ENCODE measurements at places on chromosomes 13 and 19.

DNA sequence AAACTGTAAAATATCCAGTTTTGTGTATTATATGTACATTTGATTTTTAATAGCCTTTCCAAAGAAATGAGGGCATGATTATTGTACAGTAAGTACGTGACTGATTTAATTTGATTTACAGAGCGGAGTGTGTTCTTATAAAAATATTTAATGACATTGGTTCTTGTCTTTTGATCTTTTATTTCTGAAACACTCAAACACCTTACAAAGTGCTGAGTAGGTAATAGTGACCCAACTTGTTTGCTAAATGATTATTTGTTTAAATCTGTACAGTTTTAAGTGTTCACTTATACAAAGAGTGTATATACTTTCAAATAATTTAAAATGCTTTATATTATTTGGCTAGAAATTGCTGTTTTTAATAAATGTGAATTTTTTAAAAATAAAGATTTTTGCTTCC lies 71.5 kb downstream of the COG3 start:
- no peak for DNase-seq

- DNase-seq, result peak; percentile 79
These were observed 10.0 kb downstream of the ARHGAP45 start for GRCh38 chr19:1076951-1077350.

GRCh38 chr19:35167251-35168119 lies 12.9 kb downstream of the FXYD5 start:
- DNase-seq, result no peak

DNA sequence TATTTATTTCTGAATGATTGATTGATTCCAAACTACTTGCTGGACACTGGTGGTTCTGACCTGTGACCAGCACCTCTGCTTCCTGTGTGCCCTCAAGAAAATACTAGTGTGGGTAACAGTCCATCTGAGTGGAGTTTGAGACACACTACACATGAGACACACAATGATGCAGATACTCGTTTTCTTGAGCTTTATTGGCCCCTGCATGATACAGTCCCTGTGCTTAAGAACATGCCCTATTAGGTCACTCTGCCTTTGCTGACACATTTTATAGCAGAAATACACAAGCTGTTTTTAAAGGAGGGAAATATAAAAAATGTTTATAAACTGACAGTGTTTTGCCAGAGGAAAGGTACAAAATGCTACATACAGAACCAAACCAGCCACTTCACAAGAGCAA lies 126.9 kb downstream of the STK24 start:
- no peak for DNase-seq

DNA sequence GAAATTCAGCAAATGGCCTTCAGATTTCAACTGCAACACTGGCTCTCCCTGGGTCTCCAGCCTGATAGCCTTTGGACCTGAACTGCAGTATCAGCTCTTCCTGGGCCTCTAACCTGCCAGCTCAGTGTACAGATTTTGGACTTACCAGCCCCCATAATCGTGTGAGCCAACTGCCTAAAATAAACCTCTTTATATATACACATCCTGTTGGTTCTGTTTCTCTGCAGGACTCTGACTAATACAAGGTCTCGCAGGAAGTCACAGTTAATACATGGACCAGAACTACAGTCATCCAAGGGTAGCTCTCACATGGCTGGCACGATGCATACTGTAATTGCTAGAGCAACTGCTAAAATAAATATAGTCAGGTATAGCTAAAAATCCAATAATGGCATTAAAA lies 85.1 kb downstream of the KATNAL1 start:
- DNase-seq, result no peak

- DNase-seq, result no peak
These were observed 5.0 kb upstream of the BSG start for GRCh38 chr19:567296-567900.

GRCh38 chr13:49958321-49958720 lies 22.2 kb upstream of the SPRYD7 start:
- DNase-seq, result no peak

DNA sequence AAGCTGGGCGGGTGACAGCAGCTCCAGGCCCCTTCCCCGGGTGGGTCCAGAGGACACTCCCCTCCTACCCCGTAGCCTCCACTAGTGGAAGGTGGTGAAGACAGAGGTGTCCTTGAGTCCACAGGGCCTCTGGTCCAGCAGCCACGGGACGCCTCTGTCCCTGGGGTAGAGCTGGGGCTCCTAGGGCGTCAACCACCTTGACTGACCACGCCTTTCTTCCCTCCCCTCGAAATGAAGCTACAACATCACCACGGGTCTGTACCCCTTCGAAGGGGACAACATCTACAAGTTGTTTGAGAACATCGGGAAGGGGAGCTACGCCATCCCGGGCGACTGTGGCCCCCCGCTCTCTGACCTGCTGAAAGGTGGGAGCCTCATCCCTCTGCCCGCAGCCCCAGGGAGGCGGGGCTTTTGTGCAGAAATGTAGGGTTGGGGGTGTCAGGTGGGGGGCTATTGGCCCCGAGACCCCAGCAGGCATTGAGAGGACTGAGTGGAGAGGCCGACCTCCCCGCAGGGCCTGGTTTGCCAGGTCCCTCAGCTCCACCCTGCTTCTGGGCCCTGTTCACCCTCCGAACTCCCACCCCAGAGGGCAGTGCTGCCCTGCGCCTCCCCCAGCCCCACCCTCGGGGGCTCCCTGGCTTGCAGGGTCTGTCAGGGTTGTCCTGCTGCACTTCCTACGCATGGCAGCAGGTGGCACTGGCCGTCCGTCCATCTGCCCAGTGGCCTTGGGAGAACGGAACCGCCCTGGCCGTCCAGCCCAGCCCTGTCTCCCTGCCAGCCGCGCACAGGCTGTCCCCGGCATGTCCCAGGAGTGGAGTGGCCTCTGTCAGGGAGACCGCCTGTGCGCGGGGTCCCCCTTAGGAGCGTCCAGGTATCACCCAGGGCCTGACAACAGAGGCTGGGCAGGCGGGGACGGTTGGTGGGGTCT lies 15.7 kb downstream of the STK11 start:
- no peak for DNase-seq

DNA sequence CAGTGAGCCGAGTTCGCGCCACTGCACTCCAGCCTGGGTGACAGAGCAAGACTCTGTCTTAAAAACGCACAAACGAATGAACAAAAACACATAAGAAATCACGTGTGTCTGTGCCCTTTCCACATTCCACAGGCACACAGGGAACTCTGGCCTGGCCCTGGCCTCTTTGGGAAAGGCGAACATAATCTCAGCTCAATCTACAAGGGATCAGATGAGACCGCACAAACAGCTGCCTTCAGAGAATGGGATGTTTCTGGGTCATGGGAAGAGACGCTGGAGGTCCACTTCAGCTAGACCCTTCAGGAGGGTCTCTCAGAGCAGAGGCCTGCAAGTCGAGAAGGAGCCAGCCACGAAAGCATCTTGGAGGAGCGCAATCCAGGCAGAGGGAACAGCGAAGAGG lies 6.3 kb upstream of the CRTC1 start:
- DNase-seq, result no peak

DNA sequence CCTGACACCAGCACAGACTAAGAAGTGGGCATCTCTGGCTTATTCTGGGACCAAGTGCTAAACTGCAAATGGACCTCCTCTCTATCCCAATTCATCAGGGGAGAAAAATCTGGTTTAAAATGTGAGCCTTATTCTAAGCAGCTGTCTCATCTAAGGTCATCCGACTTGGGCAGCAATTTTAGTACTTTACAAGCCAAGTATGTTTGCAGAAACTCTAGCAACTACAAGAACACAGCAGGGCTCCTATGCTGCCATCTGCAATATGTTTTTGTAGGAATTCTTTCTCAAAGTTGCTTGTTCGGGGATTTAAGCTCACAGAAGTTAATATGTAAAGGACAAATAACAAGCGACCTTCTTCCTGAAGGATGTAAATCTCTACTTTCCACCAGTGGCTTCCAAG lies 113.1 kb downstream of the FOXO1 start:
- no peak for DNase-seq

GRCh38 chr19:48806818-48807589 lies 3.8 kb downstream of the BCAT2 start:
- DNase-seq, result no peak

- DNase-seq, result no peak
These were observed 256.0 kb downstream of the UQCRFS1 start for GRCh38 chr19:28956961-28957360.

Measured in stimulated activated CD8-positive, alpha-beta memory T cell treated with anti-CD3 and anti-CD28 coated beads, Interleukin-7, amount 100 ng/mL, for 48 hours (primary cell).